ENCODE measurements at places on chromosomes 5 and 9.

GRCh38 chr9:92736563-92737215 lies 27.9 kb downstream of the BICD2 start:
- no peak for DNase-seq

DNA sequence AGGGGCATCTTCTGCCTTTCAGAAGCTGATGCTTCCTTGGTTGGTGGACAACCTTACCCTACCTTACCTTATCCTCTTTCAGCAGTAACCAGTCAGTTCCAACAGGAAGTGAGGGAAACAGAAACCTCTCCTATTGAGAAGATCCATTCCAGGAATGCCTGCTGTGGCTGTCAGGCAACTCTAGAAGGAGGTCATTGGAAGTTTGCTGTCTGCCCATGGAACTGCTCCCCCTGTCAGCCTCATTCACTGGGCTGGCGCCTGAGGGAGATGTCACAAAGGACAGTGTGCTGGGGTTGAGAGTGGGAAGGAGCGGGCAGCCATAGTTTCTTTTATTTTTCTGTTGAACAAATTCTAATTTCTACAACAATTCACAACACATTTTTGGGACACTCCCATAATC lies 54.7 kb downstream of the IRX1 start:
- DNase-seq = no peak

- DNase-seq = no peak
Measured at GRCh38 chr5:40172721-40173120, 507.0 kb upstream of the PTGER4 start.

DNA sequence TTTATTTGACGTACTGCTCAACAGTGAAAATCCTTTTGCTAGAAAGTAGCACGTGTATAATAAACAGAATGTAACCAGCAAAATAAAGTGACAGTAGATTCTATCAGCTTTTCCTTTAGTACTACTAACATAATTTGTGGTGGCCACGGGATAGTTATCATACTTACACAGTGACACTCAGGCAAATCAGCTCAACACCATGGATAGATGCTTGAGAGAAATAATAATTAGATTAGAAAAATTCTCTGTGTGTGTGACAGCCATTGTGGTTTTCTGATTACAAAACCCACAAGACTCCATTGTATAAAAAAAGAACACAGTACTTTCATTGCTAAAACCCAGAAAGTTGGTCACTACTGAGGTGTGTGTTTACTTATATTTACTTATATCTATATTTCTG lies 101.1 kb downstream of the MUSK start:
- no peak for DNase-seq

GRCh38 chr5:144198386-144198785 lies 27.7 kb downstream of the KCTD16 start:
- DNase-seq = peak; percentile 95

DNA sequence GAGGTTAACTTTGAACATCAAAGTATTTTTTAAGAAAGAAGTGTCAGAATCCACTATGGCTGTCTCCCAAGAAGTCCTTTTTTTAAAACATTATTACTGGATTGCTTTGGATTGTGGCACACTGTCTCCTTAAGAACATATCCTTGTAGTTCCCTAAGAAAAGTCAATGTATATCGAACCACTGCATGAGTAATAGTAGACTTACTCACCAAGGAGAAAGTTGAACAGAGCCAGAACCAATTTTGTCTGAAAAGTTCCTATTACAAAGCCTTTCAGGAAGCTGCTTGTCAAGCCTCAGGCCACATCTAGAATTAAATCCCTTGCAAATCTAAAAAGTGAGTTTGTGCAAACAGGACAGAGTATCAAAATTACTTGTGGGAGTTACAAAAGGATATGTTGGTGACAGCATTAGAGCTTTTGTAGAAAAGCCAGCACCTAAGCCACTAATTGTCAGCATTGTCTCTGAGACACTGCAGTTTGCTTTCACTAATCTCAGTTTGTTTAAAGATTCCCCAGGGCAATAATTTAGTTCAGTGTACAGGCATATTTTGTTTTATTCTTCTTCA lies 195.4 kb downstream of the MPDZ start:
- DNase-seq = peak; percentile 90

Measured in NCI-H69 (cell line).